Hindlimb muscle (tissue), 1 donor: ENCODE measurements at places on chromosomes 7 and 10.

GRCh38 chr10:114402233-114402632 is 2.1 kb downstream of the AFAP1L2 start:
- no peak for DNase-seq

- DNase-seq: no peak
Measured at GRCh38 chr7:39408906-39409305, 157.3 kb upstream of the YAE1 start.

- DNase-seq: no peak
Measured at GRCh38 chr7:111827863-111828504, 265.7 kb upstream of the IMMP2L start.

GRCh38 chr7:96675548-96675947 is 34.1 kb downstream of the SEM1 start:
- no peak for DNase-seq

- no peak for DNase-seq
Measured at GRCh38 chr7:34281260-34281659, 375.9 kb downstream of the BMPER start.

GRCh38 chr7:106166651-106167342 is 54.7 kb upstream of the SYPL1 start:
- peak; percentile 61 for DNase-seq

DNA sequence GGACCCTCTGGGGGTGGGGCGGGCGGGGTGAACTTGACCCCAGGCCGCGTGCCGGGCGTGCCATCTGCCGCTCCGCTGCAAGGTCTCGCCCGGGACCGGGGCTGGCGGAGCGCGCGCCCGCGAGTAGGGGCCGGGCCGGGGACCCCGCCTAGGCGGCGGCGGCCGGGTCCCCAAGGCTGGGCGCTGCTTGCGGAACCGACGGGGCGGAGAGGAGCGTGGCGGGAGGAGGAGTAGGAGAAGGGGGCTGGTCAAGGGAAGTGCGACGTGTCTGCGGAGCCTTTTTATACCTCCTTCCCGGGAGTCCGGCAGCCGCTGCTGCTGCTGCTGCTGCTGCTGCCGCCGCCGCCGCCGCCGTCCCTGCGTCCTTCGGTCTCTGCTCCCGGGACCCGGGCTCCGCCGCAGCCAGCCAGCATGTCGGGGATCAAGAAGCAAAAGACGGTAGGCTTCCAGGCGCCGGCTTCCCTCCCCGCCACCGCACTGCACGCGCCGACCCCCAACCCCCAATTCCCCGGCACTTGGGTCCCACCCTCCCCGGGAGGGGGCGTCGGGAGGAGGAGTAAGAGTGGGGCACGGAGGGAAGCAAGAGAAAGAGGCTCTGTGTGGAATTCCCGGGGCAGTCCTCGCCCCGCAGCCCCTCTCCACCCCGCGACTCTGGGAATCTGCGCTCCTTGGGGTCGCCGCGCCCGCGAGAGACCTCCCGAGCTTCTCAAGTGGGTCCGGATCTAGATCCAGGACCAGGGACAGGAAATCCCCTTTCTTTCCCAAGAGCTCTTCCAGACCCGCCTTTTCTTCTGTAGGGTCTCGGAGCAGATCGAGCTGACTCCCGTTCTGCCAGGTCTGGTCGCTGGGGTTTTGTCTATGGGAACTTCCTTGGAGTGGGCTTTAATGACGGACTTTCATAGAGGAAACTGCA is at the start of gene PAPSS2:
Gene PAPSS2 (plus strand): TSS at position 308 of the 913 bp plus-strand sequence. CDS start 104 bp downstream, at position 412.
- peak; percentile 59 for DNase-seq

DNA sequence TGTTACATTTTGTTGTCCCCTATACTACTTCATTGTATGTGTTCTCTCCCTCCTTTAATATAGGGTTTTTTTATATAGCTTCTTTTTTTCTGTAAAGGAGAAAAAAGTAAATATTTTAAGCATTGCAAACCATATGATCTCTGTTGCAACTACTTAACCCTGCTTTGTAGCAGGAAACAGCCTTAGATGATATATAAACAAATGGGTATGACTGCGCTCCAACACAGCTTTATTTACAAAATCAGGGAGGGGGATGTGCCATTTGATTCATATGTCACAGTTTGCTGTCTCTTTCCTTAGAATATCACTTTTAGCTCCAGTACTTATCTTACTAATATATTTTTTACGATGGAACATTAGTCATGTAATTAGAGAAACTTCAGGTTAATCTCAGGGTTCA is 155.2 kb upstream of the GNAI1 start:
- no peak for DNase-seq

DNA sequence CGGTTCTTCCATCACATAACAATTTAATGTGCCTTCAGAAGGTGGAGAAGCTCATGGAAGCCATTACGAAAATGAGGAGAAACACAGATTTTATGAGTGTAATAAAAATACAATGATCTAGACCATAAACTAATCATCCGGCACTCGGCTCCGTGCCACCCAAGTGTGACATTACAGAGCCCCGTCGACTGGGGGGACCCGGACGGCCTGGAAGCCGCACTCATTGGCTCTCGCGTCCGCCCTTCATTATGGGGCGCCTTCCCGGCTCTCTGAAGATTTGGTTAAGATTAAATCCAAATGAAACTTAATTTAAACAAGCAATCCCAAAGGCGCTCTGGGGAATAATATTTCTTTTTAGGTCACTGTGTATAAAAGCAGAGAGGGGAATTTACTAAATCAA is 242.6 kb downstream of the DNAJB6 start:
- DNase-seq: no peak

DNA sequence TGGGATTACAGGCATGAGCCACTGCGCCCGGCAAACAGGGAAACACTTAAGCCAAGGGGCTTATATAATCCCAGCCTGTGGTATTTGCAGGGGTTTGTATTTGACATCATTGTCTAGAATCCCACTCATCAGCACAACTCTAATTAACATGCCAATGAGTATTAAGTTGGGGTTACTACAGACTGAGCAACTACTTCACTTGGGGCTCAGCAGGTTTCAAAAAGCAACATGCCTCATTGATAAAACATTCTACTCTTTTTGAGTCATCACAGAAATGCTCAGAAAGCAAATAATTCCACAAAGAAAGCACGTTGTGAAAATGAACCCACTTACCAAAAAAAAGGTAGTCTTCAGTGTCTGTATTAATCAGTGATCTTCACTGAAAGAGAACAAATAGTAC is 236.9 kb upstream of the CELF2 start:
- no peak for DNase-seq

DNA sequence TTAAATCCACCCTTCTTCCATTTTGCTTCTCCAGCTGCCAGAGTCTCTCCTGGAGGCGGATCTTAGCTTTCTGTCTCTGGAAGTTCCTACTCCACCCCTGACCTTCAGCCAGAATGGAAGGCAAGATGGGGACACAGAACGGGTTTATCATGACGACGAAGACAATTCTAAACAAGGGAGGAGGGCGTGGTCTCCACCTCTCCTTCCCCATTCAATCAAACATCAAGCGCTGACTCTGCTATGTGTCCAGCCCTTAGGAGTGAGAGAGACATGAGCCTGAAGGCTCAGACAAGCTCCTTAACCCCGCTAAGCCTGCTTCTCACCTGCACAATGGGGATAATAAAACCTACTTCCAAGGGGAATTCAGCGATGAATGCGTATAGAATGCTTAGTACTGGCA is 3.1 kb downstream of the CYP17A1 start:
- no peak for DNase-seq

GRCh38 chr10:70162151-70162891 is 8.0 kb downstream of the SAR1A start:
- DNase-seq: no peak

DNA sequence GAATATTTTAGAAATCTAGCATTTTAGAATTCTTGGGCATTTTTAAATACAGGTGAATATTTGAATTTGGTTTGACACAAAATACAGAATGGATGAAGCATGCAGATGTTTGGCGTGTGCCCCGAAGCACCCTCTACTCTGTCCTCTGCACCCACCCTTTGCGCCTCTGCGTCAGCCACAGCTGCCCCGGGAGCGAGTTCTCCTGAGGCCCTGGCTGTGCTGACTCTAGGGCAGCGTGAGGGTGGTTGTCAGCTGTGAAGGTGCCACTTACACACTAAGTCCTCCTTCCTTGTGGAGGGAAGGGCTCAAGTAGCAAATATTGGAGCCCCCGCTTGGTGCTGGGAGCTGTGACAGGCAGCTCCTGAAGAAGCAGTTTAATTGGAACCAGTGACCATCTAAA is 48.4 kb downstream of the DAGLB start:
- DNase-seq: no peak

DNA sequence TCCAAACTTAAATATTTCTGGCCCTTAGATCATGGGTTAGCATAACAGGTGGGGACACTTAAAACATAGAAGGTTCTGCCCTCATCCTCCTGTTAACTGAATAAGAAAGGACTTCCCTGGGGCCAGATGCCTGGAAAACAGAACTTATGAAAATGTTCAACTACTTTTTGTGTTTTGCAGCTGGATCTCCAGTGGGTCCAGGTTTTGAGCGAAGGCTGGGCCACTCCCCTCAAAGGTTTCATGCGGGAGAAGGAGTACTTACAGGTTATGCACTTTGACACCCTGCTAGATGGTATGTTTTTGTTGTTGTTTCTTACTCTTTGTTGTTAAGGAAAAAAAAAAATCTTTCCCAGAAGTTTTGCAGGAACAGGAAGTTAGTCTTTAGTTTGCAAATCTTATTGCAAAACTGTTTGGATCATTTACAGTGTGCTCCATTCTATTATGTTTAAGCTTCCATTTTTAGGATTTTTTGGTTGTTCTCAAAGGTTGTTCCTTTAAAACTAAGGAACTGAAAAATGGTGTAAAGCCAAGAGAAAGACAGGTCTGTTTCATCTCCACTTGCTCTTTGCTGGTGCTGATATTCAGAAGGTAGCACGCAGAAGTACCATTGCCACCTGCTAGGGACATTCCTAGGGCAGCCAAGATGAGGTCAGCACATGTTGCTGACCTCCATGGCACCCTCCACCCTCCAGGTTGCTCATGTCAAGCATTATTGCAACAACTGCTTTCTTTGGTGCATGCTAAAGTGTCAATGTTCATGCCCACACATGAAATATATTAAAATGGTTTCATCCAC is 56.1 kb downstream of the PAPSS2 start:
- no peak for DNase-seq

DNA sequence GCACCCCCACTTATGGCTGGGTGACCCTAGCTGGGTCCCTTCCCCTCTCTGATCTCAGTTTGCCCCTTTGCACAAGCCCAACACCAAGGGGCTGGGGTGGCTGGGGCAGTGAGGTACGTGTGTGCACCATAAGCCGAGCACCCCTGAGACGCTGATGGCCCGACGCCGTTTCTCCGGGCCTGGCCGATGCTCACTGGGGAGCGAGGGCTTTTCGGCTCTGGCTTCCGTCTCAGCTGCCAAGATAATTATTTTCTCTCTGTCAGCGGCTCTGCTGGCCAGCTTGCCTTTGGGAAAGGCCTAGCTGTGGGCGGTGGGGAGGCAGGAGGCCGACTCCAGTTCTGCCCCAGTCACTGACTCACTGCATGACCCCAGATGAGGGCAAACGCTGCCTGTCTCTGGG is 91.0 kb downstream of the ZMIZ1 start:
- DNase-seq: peak; percentile 63

DNA sequence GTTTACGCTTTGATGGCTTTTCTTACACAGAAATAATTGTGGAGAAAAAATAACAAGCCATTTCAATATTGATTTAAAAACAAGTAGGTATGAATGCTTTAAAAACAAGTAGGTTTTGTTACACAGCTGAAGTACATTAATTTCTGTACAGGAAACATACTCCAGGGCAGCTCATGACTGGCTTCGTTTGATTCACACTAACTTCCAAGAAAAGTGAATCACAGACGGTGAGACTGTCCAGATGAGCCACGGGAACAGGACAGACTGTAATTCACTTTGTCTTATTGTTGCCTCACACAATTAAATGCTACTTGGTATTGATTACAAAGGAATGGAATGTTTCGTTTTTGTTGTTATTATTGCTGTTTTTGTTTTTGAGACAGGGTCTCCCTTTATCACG is 26.6 kb upstream of the SNX10 start:
- no peak for DNase-seq

DNA sequence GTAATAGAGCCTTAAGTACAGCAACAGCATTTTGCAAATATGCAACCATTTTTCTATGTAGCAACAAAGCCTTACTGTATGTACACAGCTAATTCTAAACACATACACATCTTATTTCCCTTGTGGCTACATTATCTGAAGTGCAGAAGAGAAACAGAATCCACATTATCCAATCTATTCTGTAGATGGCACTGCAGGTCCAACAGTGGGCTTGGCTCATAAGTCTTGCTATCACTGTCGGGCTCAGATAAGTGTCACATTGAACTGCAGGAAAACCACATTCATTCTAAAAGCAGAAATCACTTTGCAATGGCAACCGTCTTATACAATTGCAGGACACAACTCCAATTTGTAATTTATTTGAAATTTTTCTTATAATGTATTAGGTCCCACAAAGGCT is 109.8 kb upstream of the NOBOX start:
- DNase-seq: peak; percentile 14

- DNase-seq: no peak
Measured at GRCh38 chr10:3355536-3355935, 183.0 kb upstream of the PITRM1 start.

GRCh38 chr7:143408686-143409561 is at the start of gene EPHA1:
Gene EPHA1, minus strand, starts transcription at chr7:143408856. Its CDS starts 51 bp downstream, at chr7:143408805.
- no peak for DNase-seq

GRCh38 chr10:124077208-124077993 is 16.0 kb downstream of the CHST15 start:
- DNase-seq: no peak

DNA sequence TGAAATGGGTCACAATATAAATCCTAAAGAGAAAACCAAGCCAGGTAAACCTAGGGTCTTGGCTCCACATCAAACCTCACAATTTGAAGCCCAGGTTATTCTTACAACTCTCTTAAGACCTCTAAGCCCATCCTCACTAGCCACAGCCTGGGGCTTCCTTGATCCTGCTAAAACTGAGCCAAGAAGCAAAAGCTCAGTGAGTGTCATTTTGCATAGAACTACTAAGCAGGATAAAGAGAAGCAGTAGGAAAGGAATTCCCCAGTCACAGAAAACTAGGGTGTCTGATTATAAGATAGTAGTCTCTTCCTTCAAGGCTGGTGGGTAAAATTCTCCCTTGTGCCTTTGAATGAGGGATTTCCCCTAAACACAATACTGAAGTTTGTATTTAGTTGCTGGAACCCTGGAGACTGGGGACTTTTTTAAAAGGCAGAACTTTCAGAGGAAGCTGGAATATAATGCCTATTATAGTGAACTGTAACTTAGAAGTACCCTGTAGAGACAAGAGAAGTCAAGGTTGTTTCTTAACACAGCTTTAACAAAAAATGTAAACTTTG is 196.6 kb upstream of the KIAA1217 start:
- DNase-seq: no peak

GRCh38 chr10:68727146-68727545 is 6.1 kb downstream of the CCAR1 start:
- no peak for DNase-seq

GRCh38 chr7:69328516-69328915 is 269.8 kb upstream of the AUTS2 start:
- DNase-seq: no peak

DNA sequence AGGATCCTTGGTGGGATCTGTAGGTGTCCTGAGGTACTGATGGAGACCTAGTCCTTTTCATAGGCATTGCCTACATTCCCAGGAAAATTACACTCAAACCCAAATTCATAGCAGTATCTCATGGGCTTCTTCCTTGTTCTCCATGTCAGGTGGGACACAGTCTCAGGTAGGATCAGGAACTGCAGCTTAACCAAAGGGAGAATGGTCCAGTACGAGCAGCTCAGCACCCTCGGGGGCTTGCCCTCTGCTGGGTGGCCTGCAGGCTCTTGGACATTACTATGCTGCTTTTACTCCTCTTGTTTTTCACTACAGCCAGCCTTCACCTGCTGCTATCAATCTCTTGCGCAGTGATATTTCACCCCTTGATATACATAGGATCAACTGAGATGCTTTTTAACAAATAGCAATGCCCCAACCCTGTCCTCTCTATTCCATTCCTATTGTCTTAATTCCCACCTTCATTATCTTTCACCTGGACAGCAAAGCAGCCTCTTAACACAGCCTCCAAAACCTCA is 28.6 kb downstream of the PLA2G12B start:
- no peak for DNase-seq
